H1 (cell line): ENCODE measurements at places on chromosomes 3 and 15. TPM values are rescaled to one million over a fixed set of nuclear protein-coding genes. Genes with fewer than 3 reads are reported as not detected.

Gene MED12L
- total RNA-seq = 24.0 and 26.2 TPM in 2 replicates

Gene CCR9
- not detected in 2 replicates for total RNA-seq

Gene CHL1
- 0.33 and 0.99 TPM in 2 replicates for total RNA-seq

Gene TLR9
- total RNA-seq = not detected in 2 replicates

Gene OXTR
- total RNA-seq = 2.2 and 2.3 TPM in 2 replicates

GRCh38 chr3:127985216-127985615 is 67.0 kb upstream of the SEC61A1 start:
- H3K4me1 ChIP-seq = no peaks in the 10 kb centered on the region
- no peak overlapping the region for H3K27ac ChIP-seq
- H3K36me3 ChIP-seq = no peaks in the 10 kb centered on the region
- no peak overlapping the region for H3K4me3 ChIP-seq

DNA sequence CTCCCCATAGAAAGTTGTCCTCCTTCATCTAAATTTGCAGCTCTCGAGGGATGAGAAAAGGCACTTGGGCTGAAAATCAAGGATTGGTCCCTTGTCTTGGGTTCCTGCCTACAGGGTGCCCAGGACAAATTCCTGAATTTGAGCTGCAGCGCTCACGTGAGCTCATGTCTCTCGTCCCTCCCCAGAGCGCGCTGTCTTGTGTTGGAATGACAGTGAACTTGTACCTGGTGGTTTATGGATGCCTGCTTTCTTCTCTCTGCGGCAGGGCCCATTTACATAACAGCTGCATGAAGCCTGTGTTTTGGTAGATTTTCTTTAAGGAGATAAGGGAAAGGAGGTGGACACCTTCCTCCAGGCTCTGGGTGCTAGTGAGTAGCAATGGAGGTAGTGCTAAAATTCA is 4.3 kb downstream of the RYR3 start:
- H3K36me3 ChIP-seq = no peaks in the 10 kb centered on the region
- DNase-seq = no peak
- peaks cover 11% of the 10 kb centered on the region for H3K27me3 ChIP-seq
- no peak overlapping the region for H3K27ac ChIP-seq
- no peaks in the 10 kb centered on the region; the same call in 1 of the 2 replicates for H3K4me1 ChIP-seq

GRCh38 chr3:125479091-125479490 is 40.9 kb downstream of the SNX4 start:
- H3K27ac ChIP-seq = no peak overlapping the region
- peaks cover 6% of the 10 kb centered on the region for H3K36me3 ChIP-seq
- no peaks in the 10 kb centered on the region for H3K4me1 ChIP-seq
- H3K27me3 ChIP-seq = no peaks in the 10 kb centered on the region

DNA sequence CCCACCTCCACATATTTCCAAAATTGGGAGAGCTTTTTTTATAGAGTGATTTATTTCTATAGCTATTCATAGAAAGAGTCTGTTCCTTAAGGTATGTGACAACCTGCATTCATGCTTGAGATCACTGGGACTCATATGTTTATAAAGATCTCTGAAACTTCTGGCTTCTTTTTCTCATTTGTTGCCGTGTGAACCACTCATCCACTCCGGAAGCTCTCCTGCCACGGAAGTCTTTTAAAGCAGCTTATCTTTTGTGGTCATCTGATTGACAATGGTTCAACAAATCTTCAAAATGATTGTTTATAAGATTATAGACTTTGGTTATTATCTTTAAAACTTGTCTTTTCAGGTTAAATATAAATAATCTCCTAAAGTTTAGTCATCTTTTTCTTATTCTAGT is 260.5 kb downstream of the C3orf38 start:
- no peak for DNase-seq
- no peaks in the 10 kb centered on the region for H3K4me1 ChIP-seq
- no peaks in the 10 kb centered on the region for H3K36me3 ChIP-seq
- H3K27me3 ChIP-seq = no peaks in the 10 kb centered on the region
- no peak overlapping the region for H3K27ac ChIP-seq

DNA sequence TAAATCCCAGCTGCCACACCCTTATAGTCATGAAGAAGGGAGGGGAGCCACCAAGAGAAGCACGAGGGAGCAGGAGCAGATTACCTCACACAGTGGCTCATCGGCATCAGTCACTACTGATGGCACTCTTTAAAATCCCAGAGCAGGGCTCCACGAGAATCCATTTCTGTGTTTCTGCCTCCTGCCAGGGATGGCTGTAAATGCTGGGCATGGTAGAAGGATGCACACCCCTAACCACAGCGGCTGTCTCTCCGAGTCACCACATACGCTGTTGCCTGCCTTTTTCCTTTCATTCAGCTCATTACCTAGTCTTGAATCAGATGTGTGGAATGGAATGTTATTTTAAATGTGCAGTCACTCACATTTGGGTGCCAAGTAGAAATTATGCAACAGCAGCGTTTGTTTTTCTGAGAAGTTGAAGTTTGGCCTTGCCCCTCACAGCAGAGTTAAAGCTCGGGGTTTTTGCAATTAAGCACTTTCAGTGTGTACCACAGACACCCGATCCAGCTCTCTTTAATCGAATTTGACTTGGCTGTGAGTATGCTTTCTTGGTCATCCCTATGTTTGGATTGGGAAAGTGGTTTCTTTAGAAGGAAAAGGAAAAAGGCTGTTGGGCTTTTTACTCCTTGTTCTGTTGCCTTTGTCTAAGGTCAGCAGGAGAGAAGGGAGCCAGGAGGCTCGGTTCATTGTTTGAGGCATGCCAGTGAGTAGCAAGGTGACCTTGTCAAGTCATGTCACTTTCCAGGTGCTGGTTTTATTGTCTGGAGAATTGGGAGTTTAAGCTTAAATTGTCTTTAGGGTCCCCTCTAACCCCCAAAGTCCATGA is 284.2 kb upstream of the TPM1 start:
- H3K27me3 ChIP-seq = no peaks in the 10 kb centered on the region
- H3K36me3 ChIP-seq = no peaks in the 10 kb centered on the region
- no peak overlapping the region; the same call in 1 of the 2 replicates for H3K27ac ChIP-seq
- DNase-seq = no peak
- peaks cover 12% of the 10 kb centered on the region for H3K4me1 ChIP-seq

DNA sequence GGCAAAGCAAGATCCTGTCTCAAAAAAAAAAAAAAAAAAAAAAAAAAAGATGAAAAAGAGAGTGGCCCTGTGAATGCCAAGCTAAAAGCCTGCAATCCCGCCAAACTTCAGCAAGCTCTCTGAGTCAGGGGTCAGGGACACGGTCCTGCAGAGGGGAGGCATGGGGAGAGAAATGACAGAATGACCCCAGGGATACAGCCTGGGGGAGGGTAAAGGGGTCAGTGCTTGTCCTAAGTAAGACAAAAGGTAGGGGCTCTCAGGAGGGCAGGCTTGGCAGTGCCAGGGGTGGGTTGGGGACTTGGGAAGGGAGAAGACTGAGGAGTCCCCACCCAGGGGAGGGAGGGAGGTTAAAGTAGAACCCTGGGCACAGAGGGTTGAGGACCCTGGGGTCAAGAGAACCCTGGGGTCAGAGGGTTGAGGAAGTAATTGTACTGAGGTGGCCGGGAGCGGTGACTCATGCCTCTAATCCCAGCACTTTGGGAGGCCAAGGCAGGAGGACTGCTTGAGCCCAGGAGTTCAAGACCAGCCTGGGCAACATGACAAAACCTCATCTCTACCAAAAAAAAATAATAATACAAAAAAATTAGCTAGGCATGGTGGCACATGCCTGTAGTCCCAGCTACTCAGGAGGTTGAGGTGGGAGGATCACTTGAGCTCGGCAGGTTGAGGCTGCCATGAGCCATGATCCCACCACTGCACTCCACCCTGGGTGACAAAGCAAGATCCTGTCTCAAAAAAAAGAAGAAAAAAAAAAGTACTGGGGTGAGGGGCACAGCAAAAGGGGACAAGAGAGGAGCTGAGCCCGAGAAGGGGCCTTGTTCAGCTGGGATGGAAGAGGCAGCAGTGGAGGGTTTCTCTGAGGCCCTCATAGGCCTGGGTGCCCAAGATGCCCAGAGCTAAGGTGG is 5.2 kb upstream of the SEMA3B start:
- DNase-seq = no peak
- no peaks in the 10 kb centered on the region; the same call in 1 of the 2 replicates for H3K27me3 ChIP-seq
- no peaks in the 10 kb centered on the region for H3K4me1 ChIP-seq
- no peaks in the 10 kb centered on the region for H3K36me3 ChIP-seq

- H3K27me3 ChIP-seq = no peaks in the 10 kb centered on the region
- H3K27ac ChIP-seq = no peak overlapping the region
- H3K4me1 ChIP-seq = peaks cover 9% of the 10 kb centered on the region
Observed at GRCh38 chr3:56825567-56826438, 24.1 kb upstream of the ARHGEF3 start.

DNA sequence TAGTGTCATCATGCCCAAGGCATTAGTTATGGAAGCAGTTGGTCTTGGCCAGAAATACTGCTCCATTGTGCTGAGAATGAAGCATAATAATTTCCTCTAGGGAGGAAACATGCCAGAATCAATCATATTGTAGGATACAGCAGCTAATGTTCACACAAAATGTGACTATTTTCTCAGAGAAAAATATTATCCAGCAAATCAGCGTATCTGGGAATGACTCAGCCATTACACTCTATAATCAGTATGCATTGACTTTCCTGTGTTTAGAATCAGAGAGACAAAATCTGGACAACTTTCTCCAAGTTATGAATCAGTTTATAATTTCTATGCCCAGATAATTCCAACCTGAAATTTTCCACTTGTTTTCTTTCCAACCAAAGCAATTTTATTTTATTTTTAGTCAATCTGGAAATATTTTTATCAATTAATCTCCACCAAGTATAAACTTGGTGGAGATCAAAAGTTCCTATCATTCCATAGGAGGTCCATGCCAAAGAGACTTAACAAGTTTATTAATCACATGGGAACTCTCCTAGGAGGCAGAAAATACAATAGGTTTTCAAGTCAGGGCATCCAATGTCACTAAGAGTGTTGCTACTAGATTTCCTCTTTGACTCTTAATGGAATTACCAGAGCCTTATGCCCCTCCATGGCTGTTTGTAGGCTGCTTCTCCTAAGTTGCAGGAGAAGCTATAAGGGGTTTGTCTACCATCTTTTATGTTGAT is 36.4 kb downstream of the SUCNR1 start:
- H3K4me1 ChIP-seq = no peaks in the 10 kb centered on the region
- no peak overlapping the region for H3K27ac ChIP-seq
- H3K27me3 ChIP-seq = no peaks in the 10 kb centered on the region
- no peaks in the 10 kb centered on the region for H3K36me3 ChIP-seq
- H3K4me3 ChIP-seq = no peak overlapping the region

- no peak for DNase-seq
- peaks cover 4% of the 10 kb centered on the region; the same call in 1 of the 2 replicates for H3K36me3 ChIP-seq
- no peak overlapping the region for H3K4me3 ChIP-seq
- no peaks in the 10 kb centered on the region for H3K27me3 ChIP-seq
- no peak overlapping the region for H3K27ac ChIP-seq
- no peaks in the 10 kb centered on the region; the same call in 1 of the 2 replicates for H3K4me1 ChIP-seq
Observed at GRCh38 chr3:120765830-120766493, 23.4 kb downstream of the GTF2E1 start.

DNA sequence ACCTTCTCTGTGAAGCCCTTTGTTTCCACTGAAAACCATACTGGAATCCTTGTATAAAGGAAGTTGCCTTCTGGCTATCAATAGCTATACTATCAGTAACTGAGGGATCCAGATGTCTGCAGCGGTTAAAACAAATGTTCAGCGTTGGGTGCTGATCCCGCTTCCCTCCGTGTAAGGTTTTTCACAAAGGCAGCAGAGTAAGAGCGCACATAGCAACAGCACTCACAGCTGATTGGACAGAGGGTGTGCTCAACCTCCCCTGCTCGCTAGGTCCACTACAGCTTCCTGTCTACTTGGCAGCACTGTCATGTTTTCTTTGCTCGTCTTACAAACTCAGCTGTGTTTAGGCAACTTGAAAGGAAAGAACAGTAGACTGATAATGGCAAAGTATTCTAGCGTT is 27.3 kb downstream of the ATOSA start:
- no peaks in the 10 kb centered on the region for H3K27me3 ChIP-seq
- H3K4me3 ChIP-seq = no peak overlapping the region
- H3K36me3 ChIP-seq = no peaks in the 10 kb centered on the region
- no peaks in the 10 kb centered on the region for H3K4me1 ChIP-seq
- no peak overlapping the region for H3K27ac ChIP-seq

GRCh38 chr15:66071160-66071920 is 182.2 kb downstream of the MEGF11 start:
- no peak for DNase-seq
- H3K36me3 ChIP-seq = no peaks in the 10 kb centered on the region
- peaks cover 13% of the 10 kb centered on the region for H3K4me1 ChIP-seq

GRCh38 chr3:127325629-127325961 is 37.7 kb upstream of the PRR20G start:
- no peaks in the 10 kb centered on the region for H3K27me3 ChIP-seq
- no peak overlapping the region for H3K27ac ChIP-seq
- DNase-seq = no peak
- H3K4me1 ChIP-seq = no peaks in the 10 kb centered on the region
- H3K36me3 ChIP-seq = no peaks in the 10 kb centered on the region
- no peak overlapping the region for H3K4me3 ChIP-seq

DNA sequence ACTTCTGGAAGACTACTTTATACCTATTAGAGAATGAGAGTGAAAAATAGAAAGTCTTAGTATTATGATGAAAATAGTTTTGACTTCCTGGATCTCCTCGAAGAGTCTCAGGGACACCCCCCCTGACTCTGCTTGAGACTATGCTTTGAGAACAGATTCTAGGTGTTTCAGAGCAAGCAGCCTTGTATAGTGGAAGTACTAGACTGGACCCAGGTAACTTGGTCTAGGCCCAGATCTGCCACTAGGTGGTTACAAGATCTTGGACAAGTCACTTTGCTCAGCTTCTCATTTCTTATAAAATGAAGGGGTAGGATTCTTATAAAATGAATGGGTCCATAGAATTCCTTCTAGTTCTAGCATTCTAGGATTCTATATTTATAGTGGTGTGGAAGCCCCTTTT is 9.1 kb downstream of the ABHD5 start:
- H3K4me3 ChIP-seq = no peak overlapping the region
- peaks cover 7% of the 10 kb centered on the region; the same call in 1 of the 2 replicates for H3K4me1 ChIP-seq
- no peaks in the 10 kb centered on the region for H3K27me3 ChIP-seq
- H3K36me3 ChIP-seq = 0 out of 2 replicates have a peak, but pooled peaks cover 2% of the 10 kb centered on the region
- no peak for DNase-seq
- no peak overlapping the region for H3K27ac ChIP-seq

- peaks cover 4% of the 10 kb centered on the region for H3K4me1 ChIP-seq
- no peaks in the 10 kb centered on the region for H3K27me3 ChIP-seq
- no peak overlapping the region for H3K27ac ChIP-seq
- no peaks in the 10 kb centered on the region for H3K36me3 ChIP-seq
Observed at GRCh38 chr15:71800190-71800589, 10.2 kb upstream of the NR2E3 start.

DNA sequence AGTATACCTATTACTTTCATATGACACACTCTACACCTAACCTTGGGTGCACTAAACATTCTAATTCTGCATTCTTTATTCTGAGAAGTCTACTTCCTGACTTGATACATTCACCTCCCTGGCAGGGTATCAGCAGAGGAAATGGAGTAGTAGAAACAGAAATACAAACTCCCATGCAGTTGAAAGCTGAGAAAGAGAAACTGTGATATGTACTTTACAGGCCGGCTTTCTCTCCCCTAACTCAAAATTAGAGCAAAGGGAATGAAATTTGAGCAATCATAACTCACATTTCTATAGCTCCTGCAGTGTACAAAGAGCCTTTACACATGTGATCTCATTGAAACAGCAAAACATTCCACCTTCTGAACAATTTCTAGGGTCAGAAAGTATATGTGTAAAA is 135.5 kb upstream of the COL8A1 start:
- no peak overlapping the region for H3K27ac ChIP-seq
- no peaks in the 10 kb centered on the region for H3K4me1 ChIP-seq
- H3K27me3 ChIP-seq = no peaks in the 10 kb centered on the region
- H3K4me3 ChIP-seq = no peak overlapping the region
- no peaks in the 10 kb centered on the region for H3K36me3 ChIP-seq
